Activated CD8-positive, alpha-beta memory T cell treated with anti-CD3 and anti-CD28 coated beads, Interleukin-2, amount 10 ng/mL, durations not matched to agents 7 days and 5 days (primary cell): ENCODE measurements at places on chromosomes 3 and 15. TPM values are rescaled to one million over a fixed set of nuclear protein-coding genes. Genes with fewer than 3 reads are reported as not detected.

DNA sequence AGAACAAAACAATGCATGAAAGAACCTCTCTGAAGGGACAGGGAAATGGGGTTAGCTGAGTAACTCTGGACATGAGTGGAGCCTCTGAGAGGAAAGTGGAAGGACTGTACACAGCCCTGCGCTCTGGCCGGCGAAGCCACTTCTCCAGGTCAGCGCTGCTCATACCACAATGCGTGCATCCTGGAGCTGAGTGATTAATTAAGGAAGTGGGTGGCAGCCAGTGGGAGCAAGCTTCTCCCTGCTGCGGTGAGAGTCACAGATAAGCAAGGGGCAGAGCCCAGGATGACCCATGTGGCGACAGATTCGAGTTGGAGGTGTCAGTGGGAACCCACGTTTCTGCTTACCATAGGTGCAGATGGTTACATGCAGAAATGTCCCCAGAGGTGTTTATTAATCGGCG, 48.0 kb downstream of the KLF15 start:
- no peak overlapping the region for H3K27ac ChIP-seq

The STRC gene
- total RNA-seq: 0.70 TPM

GRCh38 chr15:84969257-84969656, 12.4 kb upstream of the PDE8A start:
- H3K4me3 ChIP-seq: no peak overlapping the region
- no peak overlapping the region for H3K27ac ChIP-seq
- no peak for DNase-seq
- peaks cover 10% of the 10 kb centered on the region for H3K27me3 ChIP-seq
- H3K36me3 ChIP-seq: peaks cover 3% of the 10 kb centered on the region
- H3K4me1 ChIP-seq: no peaks in the 10 kb centered on the region

DNA sequence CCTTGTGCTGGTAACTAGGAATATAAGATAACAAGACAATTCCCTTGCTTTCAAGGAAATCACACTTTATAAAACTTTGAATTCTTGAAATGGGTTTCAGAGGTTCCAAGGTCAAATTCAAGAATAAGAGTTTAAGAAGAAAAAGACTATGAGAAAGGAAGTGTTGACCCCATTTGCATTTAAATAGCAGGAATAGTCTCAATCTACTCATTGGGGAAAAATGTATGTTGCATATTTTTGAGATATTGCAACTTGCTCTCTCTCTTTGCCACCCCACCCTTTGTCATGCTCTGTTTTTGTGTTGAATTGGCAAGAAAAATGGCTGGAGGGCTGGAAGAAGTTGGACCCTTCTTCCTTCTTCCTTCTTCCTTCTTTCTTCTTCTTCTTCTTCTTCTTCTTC, 699.2 kb downstream of the TUSC7 start:
- H3K4me1 ChIP-seq: no peaks in the 10 kb centered on the region
- no peaks in the 10 kb centered on the region for H3K36me3 ChIP-seq
- no peak overlapping the region for H3K27ac ChIP-seq
- no peak overlapping the region for H3K4me3 ChIP-seq
- H3K27me3 ChIP-seq: no peaks in the 10 kb centered on the region

GRCh38 chr3:51163051-51163450, 222.0 kb upstream of the MANF start:
- H3K36me3 ChIP-seq: peaks cover 1% of the 10 kb centered on the region
- H3K4me1 ChIP-seq: no peaks in the 10 kb centered on the region
- H3K27me3 ChIP-seq: no peaks in the 10 kb centered on the region
- no peak for DNase-seq
- no peak overlapping the region for H3K27ac ChIP-seq
